ENCODE measurements at places on chromosomes 7 and 10. TPM values are rescaled to one million over a fixed set of nuclear protein-coding genes. Genes with fewer than 3 reads are reported as not detected.

DNA sequence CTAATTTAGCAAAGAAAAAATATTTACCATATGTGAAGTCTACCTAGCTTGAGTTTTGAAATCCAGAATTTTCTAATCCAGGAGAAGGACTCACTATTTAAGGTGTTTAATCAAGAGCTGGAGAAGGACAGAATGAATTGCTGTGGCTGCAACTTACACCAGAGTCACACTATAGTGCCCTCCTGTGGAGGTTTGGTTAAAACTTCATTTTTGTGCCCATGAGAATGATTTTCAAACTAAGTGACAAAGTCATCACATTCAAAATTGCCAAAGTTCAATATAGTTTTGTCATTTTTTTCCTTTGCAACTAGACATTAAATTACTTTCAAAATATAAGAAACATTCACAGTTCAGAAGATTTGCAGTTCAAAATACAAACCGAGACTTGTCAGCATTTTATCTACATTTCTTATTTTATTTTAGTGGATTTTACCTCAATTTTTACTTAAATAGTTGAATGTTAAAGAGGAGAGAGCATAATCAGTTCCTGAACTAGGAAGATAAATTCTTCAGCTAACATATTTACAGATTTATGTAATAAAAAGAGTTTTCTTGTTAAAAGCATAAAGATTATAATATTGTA is 70.7 kb downstream of the CABCOCO1 start:
- no peak for DNase-seq

DNA sequence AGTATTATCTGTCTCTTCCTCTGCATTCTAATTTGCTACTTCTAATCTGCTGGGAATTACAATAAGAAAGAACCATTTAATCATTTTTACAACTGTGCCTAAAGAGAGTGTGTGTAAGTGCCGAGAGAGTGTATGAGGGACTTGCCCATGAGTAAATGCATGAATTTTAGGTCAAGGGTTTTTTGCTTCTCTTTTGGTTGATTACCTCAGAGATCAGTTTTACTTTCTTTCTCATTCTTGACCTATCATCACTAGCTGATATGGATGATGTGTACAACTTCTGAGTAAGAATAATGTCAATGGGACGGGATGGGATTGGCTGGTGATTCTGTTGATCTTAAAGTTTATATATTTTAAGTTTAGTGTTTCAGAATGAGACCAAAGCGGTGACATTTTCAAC is 47.8 kb downstream of the IKZF1 start:
- no peak for DNase-seq

GRCh38 chr7:55303220-55303619 is 61.9 kb upstream of the LANCL2 start:
- no peak for DNase-seq

- DNase-seq = no peak
Observed at GRCh38 chr7:128876586-128876977, 13.9 kb downstream of the ATP6V1F start.

AKR1C3 gene
- total RNA-seq = 26.5 TPM

Data from ovary (tissue), 10 donors.